ENCODE measurements at places on chromosomes 4 and X.

DNA sequence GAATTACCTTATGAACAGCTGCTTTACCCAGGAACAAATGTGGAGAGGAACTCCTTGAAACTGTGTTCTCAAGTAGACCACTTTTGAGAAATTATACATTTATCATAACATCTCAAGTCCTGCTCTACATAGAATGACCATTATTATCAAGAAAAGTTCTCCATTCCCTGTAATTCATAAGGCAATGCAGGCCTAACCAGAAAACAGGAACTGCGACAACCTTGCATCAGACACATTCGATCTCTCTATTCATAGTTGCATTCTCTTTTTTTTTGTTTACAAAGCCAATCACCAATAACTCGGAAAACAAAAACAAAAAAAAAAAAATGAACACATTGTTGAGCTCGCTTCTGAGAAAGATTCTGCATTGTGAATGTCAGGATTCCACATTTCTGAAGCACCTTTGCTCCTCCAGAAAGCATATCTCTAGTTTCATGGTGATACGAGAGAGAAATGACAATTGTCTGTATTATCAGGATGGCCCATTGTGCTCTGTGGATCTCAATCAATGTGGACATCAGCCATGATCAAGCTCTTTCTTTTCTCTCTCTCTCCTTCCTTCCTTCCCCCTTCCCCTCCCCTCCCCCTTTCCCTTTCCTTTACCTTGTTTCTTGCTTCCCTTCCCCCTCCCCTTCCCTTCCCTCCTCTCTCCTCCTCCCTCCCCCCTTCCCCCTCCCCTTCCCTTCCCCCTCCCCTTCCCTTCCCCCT is 32.4 kb upstream of the CD99 start:
- DNase-seq = no peak

DNA sequence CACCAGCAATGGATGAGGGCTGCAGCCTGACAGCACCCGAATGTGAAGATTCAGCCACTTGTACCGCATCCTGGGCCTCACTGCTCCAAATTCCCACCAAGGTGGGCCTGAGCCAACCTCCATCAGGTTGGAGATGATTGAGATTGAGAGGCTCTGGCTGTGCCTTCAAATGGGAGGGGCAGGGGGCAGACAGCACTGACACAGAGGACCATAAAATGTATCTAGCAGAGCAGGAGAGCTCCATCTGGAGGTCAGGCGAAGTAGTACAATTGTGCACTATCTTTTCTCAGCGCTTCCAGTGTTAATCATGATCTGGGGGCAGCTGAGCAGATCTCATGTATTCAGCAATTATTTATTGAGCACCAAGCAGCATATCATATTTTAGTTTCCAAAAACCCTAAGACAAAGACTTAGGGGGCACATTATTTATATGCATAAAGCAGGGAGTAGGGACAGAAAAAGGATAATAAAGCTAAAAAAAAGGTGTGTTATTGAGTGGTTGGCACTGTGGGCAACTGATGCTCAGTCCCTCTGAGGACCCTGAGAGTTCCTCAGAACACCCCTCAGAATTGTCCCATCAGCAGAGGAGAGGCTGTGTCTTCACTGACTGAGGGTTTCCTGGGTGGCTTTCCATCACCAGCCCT is 31.6 kb upstream of the C1QTNF7 start:
- DNase-seq = peak; percentile 10

DNA sequence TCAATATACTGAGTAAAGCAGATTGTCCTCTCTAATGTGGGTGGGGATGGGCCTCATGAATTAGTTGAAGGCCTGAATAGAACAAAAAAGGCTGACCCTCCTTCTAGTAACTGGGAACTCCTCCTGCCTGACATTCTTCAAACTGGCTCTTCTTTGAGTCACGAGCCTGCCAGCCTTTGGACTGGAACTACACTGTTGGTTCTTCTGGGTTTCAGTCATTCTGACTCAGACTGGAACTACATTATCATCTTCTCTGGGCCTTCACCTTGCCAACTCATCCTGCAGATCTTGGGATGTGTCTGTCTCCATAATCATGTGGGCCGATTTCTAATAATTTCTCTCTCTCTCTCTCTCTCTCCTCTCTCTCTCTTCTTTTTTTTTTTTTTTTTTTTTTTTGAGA is 26.9 kb upstream of the CT47C1 start:
- DNase-seq = no peak

- no peak for DNase-seq
Measured at GRCh38 chrX:19789376-19789775, 98.0 kb downstream of the SH3KBP1 start.

- no peak for DNase-seq
Measured at GRCh38 chrX:7163146-7163677, 15.3 kb upstream of the PUDP start.

DNA sequence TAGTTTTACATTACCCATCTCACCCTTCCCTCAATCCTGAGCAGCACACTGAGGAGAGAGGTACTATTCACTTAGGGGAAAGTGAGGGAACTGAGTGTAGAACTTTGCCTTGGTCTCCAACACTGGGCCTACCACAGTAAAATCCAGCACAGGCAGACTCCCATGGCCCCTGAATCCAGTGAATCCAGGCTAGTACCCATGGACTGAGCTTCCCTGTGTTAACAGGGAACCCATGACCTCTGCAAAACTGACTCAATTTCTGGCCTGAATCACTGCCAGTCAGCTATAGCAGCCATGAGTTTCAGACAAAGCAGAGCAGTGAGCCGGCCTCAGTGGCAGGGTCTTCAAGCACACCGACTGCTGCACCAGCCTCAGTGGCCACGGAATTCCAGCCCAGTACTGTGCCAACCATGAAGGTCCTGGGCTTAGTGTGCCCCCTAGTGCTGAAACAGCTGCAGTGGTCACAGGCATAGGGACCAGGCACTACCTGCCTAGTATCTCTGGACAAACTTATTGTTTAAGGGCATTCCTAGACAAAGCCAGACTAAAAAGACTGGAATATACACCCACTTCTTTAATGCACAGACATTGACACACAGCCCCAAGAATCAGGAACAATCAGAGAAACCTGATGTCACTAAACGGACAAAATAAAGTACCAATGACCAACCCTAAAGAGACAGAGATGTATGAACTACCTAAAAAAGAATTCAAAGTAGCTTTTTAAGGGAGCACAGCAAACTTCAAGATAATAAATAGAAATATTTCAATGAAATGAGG is 127.4 kb upstream of the RPL34 start:
- no peak for DNase-seq

- no peak for DNase-seq
Measured at GRCh38 chrX:10983526-10983925, 127.6 kb upstream of the HCCS start.

- DNase-seq = no peak
Measured at GRCh38 chr4:35734381-35735098, 509.8 kb downstream of the ARAP2 start.

DNA sequence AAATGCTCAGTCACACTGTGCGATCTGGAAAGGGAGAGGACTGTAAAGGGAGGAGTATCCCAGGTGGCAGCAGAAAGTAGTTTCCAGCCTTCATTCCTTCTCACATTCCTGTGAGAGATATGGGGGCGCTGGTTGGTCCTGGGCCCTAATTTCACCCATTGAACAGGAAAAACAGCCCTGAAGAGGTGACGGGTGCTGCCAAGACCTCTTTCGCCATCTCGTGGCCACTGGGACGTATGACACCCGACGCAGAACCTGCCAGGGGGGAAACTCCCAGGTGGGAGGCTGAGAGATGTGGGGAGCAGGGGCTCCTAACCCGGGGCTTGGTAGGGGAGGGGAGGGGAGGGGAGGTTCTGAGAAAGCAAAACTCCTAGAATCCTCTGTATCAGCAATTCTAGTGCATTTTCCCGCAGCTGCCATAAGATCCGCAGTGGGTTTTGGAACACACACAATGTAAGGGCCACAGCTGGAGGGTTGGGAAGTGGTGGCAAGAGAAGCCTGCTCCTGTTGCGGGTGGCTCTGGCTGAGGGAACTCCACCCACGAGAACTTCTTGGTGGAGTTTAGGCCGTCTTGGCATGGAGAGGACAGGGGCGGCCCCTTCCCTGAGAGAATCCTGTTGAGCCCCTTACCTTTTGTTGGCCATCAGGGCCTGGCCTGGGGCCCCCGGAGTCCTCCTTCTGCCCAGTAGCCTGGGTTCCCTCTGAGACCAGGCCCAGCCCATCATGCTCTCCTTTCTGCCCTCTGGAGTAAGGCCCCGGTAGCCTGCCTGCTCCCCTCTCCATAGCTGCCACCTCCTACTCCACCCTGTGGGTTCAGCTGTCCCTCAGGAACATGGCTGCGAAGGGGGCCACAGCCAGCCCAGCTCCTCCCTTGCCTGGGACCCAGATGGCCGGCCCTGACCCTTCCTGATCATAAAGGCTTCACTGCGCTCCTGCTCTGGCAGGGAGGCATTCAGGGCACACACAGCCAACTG is 134.1 kb downstream of the OR13H1 start:
- no peak for DNase-seq

DNA sequence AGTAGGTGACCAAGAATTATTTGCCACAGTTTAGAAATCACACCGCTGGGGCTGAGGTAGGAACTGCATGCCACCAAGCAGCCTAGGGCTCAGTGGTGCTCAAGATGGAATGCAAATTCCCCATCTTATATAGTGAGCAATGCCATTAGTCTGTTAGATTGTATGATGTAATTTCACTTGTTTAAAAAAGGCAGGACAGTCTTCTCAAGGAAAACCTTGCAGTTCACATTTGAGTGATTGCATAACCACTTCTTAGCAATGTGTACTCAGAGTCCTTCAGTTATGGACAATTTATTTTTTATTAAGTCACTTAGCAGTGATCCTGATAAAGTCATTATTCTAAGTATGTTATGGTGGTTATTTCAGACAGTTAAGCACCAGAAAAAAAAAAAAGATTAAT is 142.9 kb upstream of the SFRP2 start:
- no peak for DNase-seq

- DNase-seq = no peak
Measured at GRCh38 chr4:93568758-93569157, 259.8 kb upstream of the ATOH1 start.

DNA sequence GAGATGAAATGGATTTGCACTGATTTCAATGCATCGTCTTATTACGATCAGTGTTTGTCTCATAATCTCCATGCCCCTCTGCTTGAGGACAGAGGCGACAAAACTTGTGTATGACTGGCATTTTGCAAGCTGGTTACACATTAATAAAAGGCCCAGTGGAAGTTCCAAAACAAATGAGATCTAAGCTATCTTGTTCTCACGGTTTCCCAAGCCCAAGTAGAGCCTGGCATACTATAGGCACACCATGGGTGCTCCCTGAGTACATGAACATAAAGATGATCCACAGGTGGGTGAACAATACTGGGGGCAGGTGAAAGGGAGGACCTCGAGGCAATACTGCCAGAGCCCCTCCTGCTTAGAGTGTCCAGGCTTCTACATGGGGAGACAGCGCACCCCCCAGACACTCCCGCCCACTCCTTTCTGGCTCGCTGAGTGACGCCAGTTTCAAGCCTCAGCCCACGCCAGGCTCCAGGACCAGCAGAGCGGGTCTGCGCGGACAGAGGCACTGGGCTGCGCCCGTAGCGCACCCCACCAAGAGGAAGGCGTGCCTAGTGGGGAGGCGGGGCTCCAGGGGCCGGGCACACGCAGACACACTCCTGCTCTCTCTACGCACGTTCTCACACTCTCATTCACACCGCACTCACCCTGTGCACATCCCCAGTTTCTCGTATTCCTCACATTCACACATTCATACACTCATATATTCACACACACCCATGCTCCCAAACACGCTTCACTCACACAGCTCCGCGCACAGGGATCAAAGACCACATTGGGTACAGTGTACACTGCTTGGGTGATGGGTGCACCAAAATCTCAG is 8.9 kb upstream of the GSX2 start:
- DNase-seq = no peak

- DNase-seq = no peak
Measured at GRCh38 chr4:176755613-176756012, 37.1 kb downstream of the VEGFC start.

DNA sequence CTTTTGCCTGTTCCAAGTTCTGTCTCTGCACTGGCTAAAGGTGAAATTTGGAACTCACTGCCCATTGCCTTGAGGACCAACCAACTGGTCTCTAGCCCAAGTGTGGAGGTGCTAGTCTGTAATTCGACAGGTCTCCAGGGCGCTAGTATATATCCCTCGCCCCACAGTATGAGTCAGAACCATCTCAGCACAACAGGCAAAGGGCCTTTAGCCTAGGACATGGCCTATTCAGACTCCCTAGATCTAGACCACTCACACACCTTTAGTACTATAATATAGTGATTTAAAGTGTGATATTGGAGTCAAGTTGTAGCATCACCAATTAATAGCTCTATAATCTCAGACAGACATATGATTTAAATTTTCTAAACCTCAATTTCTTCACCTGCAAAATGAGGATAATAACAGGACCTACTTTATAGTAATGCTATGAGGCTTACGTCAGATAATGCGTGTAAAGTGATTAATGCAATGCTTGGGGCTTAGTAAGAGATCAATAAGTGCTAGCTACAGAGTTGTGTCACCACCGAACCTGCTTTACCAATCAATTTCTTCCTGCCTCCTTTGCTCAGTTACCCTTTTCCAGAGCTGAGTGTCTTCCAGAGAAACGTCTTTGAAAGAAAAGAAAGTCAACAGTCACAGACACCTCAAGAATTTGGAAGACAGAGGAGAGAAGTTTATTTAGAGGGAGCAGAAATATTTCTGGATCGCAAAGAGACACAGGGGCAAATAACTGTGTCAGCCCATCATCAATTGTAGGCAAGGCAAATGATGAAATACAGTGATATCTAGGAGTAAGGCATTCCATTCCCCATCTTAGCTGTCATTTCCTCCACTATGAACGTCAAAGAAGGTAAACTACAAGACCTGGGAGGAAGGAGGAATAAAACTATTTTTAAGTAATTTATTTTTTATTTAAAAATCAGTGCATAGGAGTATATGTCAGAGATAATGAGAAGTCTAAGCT is 2.3 kb downstream of the NOX1 start:
- no peak for DNase-seq

DNA sequence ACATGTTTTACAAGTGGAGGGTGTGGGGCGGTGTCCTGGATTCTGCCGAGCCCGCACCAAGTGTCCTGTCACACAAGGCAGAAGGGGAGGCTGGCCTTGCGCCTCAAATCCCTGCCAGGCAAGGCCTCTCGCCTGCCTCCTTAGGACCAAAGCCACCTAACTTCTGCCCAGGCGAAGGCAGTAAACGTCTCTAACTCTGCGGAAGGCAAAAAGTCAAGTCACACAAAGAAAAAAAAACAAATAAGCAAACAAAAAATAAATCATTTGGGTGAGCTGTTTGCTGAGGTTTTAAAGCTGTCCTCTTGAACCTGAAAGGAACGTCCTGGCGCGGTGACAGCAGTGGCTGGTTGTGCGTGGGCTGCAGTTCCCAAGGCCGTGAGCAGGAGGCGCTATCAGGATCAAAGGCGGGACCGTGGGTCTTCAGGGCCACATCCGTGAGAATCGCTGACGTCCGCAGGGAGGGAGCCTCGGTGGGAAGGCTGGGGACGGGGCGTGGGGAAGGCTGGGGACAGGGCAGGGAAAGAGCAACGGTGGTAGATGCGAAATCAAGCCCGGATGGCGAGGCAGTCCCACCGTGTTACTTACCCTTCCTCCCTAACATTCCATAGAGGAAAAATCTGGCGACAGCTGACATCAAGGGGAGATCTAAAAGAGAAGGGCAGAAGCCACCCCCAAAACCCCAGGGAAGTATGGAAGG is 99.1 kb downstream of the TRAPPC11 start:
- DNase-seq = no peak

GRCh38 chr4:182207830-182208396 is 35.3 kb upstream of the TENM3 start:
- no peak for DNase-seq

All from activated effector memory CD4-positive, alpha-beta T cell treated with Interleukin-2 at 50 U/mL for 16 hours (primary cell).